ENCODE measurements at places on chromosomes 1 and 21.

DNA sequence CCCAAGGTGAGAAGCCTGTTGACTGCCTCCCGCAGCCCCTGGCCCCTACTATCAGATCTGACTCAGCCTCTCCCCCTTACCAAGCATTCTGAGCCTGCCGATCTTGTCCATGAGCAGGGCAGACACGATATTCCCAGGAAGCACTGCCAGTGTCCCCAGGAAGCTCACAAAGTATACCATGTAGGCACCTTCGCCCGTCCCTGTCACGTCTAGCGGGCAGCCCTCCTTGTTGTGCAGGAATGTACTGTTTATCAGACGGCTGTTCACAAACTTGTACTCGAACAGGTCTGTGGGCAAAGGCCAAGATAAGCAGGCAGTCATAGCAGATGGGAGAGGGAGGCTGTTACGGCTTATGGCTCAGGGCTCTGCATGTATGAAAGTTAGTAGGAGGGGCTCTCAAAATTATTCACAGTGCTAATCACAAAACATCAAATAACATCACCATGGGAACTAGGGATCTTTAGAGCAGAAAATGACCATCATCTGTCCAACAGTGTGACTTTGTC lies 7.3 kb downstream of the BOLA1 start:
- DNase-seq = no peak

DNA sequence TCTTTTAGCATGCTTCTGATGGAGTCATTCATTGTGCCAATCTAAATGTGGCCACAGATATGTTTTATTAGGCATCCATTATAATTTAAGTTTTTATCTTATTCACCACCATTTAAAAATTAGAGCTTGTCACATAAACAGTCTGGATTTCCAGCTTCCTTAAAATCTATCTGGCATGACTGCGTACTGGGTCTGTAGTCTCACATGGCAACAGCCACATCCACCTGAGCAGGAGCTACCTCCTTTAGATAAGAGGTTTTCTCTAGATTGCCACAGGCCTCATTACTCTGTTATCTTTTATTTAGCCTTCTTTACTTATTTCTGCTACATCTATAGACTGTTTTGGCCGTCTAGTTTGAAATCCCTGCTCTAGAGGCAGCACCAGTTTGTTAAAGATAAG lies 29.1 kb downstream of the B3GALT2 start:
- no peak for DNase-seq

- DNase-seq = no peak
Observed at GRCh38 chr1:229410692-229411433, 23.0 kb downstream of the ACTA1 start.

DNA sequence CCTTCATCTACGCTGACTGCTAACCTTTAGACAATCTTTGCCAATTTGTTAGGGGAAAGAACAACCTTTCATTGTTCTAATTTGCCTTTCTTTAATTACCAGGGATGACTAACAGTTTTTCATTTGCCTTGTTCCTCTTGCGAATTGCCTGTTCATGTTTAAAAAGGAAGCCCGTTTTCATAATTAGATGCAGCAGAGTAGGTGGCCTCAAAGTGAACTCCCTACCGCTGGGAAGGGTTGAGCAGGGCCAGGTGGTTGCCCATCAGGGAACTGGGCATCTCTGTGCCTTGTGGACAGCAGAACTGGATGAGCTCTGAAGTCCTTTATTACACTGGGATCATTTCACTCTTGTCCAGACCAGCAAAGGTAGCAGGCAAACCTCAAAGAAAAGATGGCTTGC lies 59.0 kb downstream of the HIVEP3 start:
- DNase-seq = no peak
